ENCODE measurements at places on chromosomes 1 and 21.

- DNase-seq, result no peak
Measured at GRCh38 chr1:67739361-67739760, 54.4 kb downstream of the GADD45A start.

- no peak for DNase-seq
Measured at GRCh38 chr1:110091381-110091780, 20.9 kb upstream of the UBL4B start.

DNA sequence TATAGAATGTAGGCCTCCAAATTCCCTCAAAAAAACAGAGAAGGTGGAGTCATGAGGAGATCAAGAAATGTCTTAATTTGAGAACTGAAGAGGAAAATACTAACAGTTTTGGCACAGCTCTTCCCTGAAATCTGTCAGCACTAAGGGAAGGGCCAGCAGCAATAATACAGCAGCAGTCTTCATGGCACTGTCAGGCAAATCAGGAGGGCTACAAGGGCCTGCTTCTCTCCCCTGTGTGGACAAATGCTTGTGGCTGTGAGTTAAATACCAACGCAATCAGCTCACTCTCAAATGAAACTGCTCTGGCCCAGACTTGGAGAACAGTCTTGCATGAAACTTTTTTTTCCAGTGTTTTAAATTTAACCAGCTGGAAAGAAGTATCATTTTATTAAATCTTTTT, 20.5 kb upstream of the CNN3 start:
- DNase-seq, result no peak

DNA sequence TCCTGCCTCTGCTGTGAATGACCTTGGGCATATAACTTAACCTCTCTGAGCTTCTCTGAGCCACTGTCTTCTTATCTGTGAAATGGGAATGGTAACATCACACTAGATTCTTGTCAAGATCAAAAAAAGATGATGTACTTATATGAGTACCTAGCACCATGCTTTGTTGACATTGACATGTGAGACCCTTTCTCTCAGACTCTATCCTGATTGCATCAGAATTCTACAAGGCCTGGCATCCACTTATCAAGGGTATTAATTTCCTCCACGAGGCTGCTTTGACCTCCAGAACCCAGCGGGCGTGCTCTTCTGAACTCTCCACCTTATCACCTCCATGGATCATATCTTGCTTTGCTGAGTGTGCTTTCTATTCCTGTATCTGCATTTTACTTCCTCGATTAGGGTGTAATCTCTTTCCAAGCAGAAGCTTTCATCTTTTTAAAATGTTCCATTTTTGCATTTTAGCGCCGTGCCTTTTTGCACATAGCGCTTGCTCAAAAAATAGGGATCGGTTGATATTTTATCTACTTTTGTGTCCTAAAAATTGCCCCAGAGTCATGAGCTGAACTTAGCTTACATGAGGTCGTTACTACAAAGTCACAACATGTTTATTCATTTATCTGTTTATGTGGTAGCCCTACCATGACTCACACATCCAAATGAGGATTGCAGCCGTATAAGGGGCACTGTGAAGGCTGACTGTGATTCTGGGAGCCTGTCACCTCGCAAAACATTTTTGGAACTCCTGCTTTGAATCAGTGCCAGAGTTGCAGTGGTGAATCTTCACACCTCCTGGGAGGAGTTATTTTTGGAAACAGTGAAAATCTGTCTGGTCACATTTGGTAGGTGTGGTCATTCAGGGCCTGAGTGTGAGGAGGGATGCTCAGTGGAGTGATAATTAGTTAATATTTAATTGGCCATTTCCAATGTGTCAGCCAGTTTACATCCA, 63.2 kb downstream of the IER5 start:
- DNase-seq, result no peak

GRCh38 chr1:89286549-89287180, 14.0 kb upstream of the GBP5 start:
- DNase-seq, result no peak

DNA sequence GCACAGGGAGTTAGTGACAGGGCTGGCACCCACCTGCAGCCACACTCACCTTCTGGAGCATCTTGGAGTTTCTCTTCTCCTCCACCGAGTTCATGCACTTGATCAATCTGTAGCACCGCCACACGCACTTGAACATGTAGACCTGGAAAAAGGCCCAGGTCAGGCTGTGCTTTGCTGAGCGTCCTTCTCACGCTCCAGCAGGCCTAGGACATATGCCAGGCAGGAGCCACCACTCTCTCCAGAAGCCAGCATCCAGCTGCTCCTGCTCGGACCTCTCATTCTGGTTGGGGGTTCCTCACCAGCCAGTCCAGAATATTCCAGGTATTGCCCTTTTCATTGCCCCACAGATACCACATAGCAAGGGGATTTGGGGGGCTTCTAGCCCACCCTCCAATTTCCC, 11.7 kb upstream of the MATN1 start:
- DNase-seq, result no peak

GRCh38 chr1:207156095-207156494, 52.1 kb downstream of the C4BPA start:
- no peak for DNase-seq

- DNase-seq, result no peak
Measured at GRCh38 chr1:183804916-183805841, at the start of gene RGL1. Gene RGL1 (plus strand): TSS chr1:183805120. CDS start chr1:183805298, 178 bp downstream.

DNA sequence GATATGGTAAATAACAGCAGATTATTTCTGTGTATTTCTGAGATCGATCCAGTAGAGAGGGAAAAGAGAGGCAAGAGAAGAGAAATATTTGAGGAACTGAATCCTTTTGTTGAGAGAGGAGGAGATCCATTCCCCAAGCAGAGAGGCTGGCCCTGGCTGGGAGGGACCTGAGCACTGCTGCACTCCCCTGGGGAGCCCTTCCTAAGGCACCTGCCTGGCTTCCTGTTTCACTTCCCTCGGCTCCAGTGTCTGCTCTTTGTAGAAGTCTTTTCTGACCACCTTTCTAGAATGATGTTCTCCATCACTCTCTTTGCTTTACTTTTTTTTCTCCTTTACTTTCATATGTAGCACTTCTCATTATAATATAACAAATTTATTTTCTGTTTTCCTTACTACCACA, 42.3 kb upstream of the SLC6A9 start:
- no peak for DNase-seq

GRCh38 chr21:43193651-43194302, 25.0 kb downstream of the CRYAA start:
- no peak for DNase-seq

GRCh38 chr1:41481109-41481775, 3.2 kb downstream of the EDN2 start:
- DNase-seq, result no peak

DNA sequence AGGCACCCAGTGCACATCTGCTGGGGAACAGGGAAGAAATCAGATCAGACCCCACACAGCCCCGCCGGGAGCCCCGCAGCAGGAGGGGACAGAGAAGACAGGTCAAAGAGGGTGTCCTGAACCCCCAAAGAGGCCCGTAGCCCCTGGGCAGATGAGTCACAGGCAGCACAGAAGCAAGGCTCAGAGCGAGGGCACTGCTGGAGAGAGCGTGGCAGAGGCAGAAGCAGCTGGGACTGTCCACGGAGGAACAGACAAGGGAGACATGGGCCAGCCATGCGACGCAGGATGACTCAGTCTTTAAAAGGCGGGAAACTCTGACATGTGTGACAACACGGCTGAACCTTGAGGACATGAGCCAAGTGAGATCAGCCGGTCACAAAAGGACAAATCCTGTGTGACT, 14.5 kb upstream of the PRDM16 start:
- no peak for DNase-seq

- no peak for DNase-seq
Measured at GRCh38 chr1:244822878-244823277, 12.6 kb upstream of the COX20 start.

DNA sequence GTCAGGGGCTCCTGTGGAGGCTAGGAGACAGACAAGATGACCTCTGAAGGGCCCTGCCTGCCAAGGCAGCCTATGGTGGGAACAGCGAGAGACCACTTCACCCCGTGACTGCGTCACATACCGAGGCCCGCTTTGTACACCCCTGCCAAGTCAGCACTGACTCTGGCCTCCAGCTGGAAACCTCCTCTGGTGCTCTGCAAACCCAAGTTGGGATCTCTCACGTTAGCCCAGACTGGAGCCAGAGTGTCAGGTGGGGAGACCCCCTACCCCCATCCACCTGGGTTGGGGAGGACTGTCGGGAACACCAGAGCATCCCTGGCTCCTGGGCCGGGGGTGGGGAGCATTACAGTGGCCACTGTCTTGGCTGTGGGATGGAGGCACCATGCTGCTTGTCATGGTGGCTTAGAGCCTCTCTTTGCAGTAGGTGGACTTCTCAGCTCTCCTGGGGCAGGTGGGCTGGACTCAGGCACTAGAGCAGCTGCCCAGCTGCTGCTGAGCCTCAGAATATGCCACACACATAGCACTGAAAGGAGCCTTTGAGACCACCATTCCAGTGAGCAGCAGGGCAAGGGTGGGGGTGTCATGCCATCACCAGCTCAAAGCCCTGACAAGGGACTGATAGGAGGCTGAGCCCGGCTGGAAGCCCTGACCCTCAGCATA, 50.4 kb downstream of the ELK4 start:
- no peak for DNase-seq

DNA sequence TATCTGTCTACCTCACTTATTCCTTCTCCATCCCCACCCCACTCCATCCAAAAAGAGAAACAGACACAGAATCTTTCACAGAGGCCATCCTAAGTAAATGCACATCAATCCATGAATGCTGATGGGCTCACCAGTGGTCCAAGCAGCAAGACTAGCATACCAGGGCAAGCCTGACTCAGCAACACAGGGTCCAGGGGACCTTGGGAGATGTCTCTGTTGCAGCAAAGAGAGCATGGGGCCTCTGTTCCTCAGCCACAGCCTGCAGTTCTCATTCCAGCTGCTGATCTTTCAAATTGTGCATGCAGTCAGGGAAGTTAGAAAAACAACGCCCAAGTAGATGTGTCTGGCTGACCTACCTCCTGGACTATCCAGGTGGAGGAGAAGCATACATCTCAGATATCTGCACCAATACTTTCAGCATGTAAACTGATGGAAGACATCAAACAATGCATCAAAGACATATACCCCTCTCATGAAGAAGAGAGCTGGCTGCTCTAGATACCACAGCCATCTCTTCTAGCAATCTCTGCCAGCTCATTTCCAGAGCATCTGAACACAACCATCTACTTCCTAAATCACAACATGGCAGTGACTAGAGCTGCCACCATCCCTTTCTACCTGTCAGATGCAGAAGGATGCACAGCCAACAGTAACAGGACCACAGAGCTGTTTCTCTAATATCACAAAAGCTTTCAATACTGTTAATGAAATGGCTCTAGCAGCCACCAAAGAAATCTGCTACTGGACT, 54.5 kb downstream of the CD34 start:
- DNase-seq, result no peak

- no peak for DNase-seq
Measured at GRCh38 chr21:39097335-39097861, 85.9 kb downstream of the PSMG1 start.

DNA sequence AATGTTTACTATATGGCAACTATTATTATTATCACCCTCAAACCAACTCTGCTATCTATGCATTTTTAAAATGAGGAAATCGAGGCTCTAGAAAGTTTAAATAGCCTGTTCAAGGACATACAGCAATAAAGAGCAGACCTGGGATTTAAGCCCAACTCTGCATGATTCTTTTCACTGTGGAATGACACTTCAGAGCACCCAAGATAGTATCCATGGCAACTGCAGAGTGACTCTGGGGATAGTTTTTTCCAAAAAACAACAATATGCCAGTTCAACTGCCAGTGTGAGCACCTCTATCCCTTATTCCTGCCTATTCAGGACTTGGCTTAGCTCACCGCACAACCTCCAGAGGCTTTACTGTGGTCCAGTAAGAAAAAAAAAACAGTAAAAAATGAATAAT, 293.9 kb downstream of the BRINP2 start:
- no peak for DNase-seq

DNA sequence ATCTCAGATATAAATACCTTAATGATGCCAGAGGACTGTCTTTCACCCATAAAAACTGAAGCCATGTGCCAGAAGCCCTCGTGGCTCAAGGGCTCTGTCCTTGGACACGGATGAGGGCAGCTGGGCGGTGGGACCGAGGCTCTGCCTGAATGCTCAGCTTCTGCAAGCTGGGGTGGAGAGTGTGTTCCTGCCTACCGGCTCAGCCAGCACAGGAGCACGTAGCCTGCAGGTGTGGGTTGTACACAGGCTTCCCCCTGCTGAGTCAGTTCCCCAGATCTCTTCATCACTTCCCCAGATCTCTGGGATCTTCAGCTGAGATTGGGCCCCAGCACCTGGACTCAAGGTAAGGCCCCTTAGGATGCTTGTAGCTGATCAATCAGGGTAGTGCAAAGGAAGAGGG, 15.4 kb downstream of the KCNJ15 start:
- no peak for DNase-seq

GRCh38 chr1:242842094-242842493, 317.6 kb upstream of the PLD5 start:
- DNase-seq, result no peak

- no peak for DNase-seq
Measured at GRCh38 chr1:42946120-42946898, 12.4 kb downstream of the SLC2A1 start.

DNA sequence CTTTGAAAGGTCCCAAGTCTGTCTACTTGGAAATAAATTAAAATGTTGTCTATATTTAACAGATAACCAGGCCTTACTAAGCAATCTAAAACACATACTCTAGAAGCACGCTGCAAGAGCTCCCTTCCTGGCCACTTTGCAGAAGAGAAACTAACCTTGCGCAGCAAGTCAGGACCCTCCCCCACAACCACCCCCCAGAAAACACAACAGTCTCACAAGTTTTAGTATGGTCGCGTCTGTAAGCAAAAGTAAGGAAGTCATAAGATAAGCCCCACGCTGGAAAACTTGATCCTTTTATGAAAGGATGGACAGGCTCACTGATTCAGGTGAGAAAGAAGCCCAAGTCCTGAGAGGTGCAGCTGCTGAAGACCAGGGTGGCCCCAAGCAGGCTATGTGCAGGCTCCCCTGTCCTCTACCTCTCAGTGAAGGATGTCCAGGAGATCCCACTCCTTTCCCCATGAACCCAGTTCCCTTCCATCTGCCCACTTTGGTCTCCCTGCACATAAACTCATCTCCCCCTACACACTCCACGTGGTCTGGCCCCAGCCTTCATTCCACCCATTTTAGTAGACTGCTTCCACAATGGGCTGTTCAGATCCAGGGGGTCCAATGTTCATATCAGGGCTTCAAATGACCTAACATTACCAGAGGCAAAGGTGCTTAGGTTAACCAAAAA, 23.8 kb downstream of the HIVEP3 start:
- DNase-seq, result no peak

DNA sequence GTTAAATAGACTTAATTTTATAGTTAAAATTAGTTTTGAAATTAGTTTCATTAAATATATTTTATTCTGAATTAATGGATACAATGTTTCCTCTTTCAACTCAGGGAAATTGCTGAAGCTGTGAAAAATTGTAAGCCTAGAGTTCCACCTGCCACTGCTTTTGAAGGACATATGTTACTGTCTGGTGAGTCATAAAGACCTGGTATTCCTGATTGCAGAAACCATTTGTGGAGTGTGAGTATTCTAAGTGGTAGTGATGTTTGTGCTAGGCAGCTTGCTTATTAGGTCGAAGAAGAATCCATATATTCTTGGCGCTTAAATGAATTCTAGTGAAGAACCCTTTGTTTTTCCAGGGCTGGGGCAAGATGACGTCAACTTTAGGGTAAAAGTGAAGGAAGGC, 34.0 kb downstream of the MTR start:
- DNase-seq, result no peak

Data from stimulated activated CD8-positive, alpha-beta memory T cell treated with anti-CD3 and anti-CD28 coated beads, Interleukin-4, amount 100 ng/mL, for 24 hours (primary cell).